Fibroblast of mammary gland (primary cell): ENCODE measurements at places on chromosomes 2 and 18.
A peak's percentile ranks its signal among the peaks of the same experiment; 100 is the strongest.

GRCh38 chr2:70070542-70071268 is 16.6 kb upstream of the PCBP1 start:
- DNase-seq: peak; percentile 91

DNA sequence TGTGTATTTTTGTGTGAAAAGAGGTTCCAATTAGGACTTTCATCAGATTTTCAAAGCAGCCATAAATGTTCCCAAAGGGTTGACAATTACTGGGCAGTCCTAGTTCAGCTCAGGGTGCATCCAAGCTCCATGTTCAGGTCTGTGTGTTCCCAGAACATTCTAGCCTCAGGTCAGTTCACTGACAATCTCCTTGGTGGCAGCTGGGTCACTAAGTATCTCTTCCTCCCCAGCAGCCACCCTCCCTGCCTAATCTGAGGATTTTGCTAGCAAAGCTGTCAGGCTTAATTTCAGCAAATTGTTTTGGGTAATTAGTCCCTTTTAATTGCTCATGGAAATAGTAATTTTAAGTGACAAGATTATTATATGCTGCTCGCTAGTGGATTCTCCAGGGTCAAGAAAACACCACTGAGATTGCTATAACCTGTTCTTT is 29.8 kb downstream of the UPP2 start:
- DNase-seq: no peak

- DNase-seq: no peak
Measured at GRCh38 chr2:125850541-125850940, 805.4 kb upstream of the GYPC start.

DNA sequence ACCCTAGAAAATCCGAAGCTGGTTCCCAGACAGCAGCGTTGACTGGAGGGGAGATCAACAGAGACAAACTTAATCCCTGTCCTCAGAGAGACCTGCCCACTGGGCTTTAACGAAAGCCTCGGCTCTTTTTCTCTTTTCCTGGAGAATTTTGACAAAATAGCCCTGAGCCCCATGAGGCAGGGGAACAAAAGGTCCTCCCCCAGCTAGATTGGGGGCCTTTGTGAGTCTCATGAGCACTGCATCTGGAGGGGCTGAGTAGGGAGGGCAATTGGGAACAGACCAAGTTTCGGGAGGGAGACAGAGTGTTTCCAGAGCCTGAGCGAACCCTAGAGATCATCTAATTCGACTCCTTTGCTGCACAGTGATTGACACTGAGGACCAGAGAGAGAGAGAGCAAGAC is 123.9 kb upstream of the HAAO start:
- DNase-seq: no peak

GRCh38 chr2:74571058-74571457 is 16.5 kb downstream of the DOK1 start:
- DNase-seq: no peak

GRCh38 chr2:218396688-218397462 is 2.8 kb upstream of the CTDSP1 start:
- DNase-seq: peak; percentile 67

- DNase-seq: peak; percentile 68
Measured at GRCh38 chr2:101418460-101419095, 31.3 kb upstream of the CREG2 start.

- DNase-seq: no peak
Measured at GRCh38 chr2:46563186-46563585, 83.8 kb downstream of the TMEM247 start.

DNA sequence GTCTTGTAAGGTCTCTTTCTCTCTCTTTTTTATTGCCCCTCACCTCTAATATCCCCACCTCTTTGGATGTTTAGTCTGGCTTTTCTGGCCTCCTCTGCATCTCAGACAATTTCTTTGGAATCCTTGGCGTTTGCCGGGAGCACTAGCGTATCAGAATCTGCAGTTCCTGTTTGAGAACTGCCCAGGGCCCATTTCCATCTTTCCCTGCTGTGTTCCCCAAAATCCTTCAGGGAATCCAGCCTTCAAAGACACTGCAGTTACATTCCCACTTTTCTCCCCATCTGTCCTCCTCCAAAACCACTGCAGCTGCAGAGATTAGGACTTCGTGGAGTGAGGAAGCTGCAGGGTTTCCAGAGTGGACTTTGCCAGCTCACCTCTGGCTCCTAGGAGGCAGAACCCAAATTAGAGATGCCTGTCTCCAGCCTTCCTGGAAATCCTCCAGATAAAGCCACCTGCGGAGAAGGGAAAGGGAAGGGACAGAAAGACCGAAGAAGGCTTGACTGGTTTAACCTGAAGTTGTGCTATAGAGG is 2.7 kb downstream of the VSNL1 start:
- DNase-seq: no peak

- DNase-seq: no peak
Measured at GRCh38 chr2:119679526-119679837, 481 bp downstream of the TMEM177 start.

DNA sequence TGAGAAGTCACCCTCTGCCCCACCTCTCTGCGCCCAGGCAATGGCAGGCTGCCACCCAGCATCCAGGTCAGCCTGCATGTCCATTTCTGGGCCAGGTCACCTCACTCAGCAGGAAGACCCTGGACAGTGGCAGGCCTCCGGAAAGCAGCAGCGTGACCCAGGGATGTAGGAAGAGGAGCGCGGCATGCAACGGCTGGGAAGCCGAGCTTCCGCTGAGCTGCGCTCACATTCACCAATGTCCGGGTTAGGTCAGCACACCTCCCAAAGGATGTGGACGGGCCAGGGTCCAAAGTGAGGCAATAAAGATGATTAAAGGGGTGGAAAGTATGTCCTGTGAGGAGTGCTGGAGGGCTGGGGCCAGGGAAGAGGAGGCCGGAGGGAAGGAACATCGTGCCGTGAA is 174.5 kb downstream of the CTIF start:
- peak; percentile 78 for DNase-seq

DNA sequence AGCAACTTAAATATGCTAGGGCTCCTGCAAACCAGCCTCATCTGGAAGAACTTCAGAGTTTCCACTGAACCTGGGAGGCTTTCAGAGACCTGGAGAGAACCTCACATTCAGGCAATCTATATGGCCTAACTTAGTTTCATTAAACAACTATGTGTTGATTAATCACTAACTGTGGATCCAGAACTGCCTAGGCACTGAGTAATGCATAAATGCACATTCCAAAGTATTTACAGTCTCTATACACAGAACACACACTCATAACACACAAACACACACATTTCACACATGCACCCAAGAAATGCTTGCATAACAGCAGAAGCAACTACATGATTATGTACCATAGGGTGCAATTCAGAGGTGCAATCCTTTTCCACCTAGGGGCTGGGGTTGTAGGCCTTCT is 552.8 kb downstream of the BCL11A start:
- no peak for DNase-seq

DNA sequence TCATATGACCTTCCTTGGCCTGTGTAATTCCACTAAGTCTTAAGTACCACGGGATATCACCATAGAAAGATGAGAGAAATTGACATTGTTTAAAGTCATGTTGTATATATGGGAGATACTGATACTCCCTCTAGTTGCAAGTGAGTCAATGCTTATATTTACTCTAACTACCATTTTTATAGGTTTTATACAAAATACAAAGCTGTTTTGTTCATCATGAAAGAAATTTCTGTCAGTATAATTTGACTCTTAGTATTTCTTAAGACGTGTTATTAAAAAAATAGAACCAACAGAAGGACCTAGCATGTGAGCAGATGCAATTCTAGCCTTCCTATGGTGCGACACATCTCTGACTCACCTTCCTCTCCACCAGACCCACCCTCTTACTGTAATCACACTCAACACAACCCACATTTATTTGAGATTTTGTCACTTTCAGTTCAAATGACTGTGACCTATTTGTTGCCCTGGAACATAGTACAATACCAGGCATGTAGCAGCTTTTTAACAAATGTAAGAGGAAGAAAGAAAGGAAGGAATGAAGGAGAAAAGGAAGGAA is 453.1 kb downstream of the CMPK2 start:
- DNase-seq: peak; percentile 23

- DNase-seq: no peak
Measured at GRCh38 chr2:158315803-158316414, 140.6 kb downstream of the CCDC148 start.

GRCh38 chr18:46809145-46809544 is 52.3 kb upstream of the ST8SIA5 start:
- no peak for DNase-seq

DNA sequence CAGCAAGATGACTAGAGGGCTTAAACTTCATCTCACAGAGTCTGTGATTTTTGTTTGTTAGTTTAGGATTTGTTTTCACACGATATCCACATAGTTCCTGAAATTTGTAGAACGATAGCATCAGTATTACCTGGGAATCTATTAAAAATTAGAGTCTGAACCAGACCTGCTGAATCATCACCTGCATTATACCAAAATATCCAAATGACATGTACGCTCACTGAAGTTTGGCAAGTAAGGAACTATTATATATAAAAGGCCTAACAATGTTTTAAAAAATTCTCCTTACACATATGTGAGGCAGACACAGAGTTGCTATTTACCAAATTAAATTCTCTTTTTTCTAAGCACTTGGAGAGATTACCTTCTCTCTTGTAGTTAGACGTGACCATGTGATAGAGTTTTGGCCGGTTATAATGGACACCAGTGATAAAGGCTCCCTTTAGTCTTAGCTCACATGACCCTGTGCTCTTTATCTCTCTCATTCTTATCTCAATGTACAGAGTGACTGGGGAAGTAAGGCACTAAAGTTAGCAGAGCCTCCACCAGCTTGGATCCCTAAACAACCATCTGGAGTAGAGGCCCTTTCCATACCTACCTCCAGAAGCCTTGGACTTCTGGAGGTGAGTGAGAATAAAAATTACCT is 363.1 kb downstream of the DSC3 start:
- DNase-seq: no peak

DNA sequence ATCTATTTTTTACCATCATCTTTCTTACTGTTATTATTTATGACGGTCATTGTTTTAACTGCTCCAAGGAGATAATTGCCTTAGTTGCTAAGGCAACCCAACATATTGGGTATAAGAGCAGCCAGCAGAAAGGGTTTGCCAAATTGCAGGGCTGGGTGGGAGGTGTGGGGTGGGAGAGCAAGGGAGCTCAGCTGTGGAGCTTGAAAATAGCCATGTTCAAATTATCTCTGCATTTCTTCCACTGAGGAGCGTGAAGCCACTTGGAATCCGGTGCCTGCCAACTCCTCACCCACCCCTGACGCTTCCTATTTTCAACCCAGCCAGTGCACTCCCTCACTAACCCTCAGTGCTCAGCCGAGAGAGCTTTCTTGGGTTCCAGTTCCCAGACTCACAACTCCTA is 60.8 kb downstream of the SETBP1 start:
- no peak for DNase-seq

GRCh38 chr2:192243488-192243887 is 48.8 kb upstream of the TMEFF2 start:
- DNase-seq: peak; percentile 84

DNA sequence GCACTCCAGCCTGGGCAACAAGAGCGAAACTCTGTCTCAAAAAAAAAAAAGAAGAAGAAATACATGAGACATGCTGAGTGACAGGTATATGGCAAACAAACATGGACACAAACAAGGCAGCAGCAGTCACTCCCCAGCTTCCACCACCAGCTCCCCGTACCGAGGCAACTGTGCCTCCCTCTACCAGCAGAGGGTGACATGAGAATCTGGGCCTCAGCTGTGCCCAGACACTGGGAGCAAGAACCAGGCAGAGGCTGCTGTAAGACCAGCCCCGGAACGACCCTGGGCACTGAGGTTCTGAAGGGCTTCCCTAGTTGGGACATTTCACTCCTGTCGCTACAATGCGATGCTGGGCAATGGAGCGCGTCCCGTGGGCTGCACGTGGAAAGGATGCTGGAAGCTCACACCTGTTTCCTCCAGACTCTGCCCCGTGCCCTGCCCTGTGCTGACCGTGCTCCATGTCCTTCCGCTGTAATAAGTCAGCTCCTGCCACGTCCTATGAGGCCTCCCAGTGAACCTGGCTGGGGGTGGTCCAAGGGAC is 37.1 kb downstream of the BOK start:
- no peak for DNase-seq

DNA sequence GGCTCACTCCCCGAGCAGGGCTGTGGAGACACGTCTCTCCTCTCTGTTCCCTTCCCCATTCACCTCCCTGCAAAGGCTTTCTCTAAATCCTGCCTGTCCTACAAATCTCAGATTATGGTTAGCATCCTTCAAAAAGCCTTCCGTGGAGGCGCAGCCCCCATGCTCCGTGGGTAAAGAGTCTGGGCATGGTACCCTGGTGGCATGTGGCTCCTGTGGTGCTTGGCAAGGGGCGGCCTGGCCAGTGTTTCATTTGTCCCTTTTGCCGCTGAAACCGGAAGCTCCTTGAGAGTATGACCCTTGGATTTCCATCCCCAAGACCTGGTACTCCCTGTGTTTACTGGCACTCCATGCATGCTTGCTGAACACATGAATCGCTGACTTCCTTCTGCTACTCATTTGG is 839.3 kb upstream of the SALL3 start:
- no peak for DNase-seq

GRCh38 chr2:147659051-147659450 is 185.8 kb upstream of the ACVR2A start:
- DNase-seq: no peak

- DNase-seq: no peak
Measured at GRCh38 chr2:112699984-112700667, 20.7 kb upstream of the NT5DC4 start.

GRCh38 chr2:38789691-38790090 is 11.7 kb downstream of the GEMIN6 start:
- no peak for DNase-seq

DNA sequence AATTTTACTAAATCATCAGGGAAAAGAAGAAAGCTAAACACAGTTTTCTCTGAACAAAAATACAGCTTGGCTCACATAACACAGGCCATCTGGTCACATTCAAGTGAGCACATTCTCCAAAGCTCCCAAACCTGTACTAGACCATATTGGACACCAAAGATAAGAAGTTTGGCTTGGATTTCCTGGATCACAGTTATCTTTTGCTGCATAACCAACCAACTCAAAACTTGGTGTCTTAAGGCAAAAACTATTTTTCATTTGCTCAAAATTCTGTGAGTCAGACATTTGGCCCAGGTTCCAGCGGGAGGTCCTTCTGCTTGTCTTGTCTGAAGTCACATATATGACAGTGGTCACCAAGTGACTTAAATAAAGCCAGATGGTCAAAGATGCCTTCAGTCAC is 83.2 kb downstream of the GYPC start:
- DNase-seq: no peak

- no peak for DNase-seq
Measured at GRCh38 chr18:22093731-22094357, 75.5 kb upstream of the GATA6 start.

DNA sequence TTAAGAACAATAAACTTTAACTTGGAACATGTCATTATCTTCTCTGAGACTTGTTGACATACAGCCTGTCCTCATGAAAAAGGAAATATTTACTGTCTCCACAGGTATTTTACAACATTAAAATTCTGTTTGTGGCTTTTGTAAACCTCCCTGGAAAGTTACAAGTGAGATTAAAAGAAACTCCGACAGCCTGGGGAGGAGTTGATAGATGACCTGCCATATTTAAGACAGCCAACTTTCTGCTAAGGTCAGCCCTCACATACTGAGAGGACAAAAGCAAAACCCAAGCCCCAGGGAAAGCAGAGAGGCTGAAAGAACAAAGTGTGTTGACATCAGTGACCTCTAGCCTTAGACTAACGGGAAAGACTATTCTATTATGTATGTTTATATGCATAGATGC is 350.2 kb downstream of the RIT2 start:
- no peak for DNase-seq
